ENCODE measurements at places on chromosomes 11 and 22. TPM values are rescaled to one million over a fixed set of nuclear protein-coding genes. Genes with fewer than 3 reads are reported as not detected.

Gene TRPM5
- total RNA-seq = 0.05 TPM

Gene CCT8L2
- total RNA-seq = not detected

Gene GAL3ST1
- not detected for total RNA-seq

Gene NUP50
- 124 TPM for total RNA-seq

Gene SMTNL1
- total RNA-seq = not detected

Gene EMID1
- total RNA-seq = 0.60 TPM

Gene DEUP1
- not detected for total RNA-seq

Gene ELMOD1
- 2.3 TPM for total RNA-seq

Gene ANGPTL5
- not detected for total RNA-seq

Gene OR51L1
- not detected for total RNA-seq

Gene SLC5A12
- total RNA-seq = not detected

Gene FOXR1
- not detected for total RNA-seq

Gene FAM180B
- not detected for total RNA-seq

Gene KIAA0930
- total RNA-seq = 87.7 TPM

DNA sequence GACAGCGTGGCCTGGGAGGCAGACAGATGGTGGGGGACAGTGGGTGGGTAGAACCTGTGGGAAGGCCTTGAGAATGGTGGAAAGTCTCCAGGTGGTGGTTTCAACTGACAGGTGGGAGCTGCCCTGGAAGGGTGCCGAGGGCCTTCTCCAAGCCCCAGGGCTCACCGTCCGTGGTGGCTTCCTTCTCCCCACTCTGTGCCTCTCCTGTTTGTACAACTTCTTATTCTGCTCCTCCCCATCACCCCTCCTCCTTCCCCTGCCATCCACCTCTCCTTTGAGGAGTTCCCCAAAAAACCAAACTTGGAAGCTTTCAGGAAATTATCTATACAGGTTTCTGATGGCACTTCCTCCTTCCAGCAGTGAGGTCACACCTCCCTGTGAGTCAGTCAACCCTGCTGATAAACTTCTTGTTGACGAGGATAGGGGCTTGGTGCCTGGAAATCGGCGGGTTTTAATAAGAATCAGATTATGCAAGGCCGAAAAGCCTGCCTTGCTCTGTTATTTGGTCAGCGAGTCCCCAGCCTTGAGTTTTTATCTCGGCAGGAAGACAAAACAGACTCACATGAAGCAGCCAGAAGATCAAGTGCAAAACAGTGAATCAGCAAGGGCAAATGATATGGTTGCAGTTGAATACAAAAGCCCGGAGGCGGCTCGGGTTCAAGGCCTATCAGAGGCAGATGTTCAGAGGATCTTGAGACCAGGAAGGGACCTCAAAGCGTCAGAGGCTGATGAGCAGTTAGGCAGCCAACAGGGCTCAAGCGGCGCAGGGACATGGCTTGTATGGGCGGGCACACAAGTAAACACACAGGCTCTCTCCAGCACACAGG lies 9.5 kb upstream of the ST3GAL4 start:
- DNase-seq = peak; percentile 70

DNA sequence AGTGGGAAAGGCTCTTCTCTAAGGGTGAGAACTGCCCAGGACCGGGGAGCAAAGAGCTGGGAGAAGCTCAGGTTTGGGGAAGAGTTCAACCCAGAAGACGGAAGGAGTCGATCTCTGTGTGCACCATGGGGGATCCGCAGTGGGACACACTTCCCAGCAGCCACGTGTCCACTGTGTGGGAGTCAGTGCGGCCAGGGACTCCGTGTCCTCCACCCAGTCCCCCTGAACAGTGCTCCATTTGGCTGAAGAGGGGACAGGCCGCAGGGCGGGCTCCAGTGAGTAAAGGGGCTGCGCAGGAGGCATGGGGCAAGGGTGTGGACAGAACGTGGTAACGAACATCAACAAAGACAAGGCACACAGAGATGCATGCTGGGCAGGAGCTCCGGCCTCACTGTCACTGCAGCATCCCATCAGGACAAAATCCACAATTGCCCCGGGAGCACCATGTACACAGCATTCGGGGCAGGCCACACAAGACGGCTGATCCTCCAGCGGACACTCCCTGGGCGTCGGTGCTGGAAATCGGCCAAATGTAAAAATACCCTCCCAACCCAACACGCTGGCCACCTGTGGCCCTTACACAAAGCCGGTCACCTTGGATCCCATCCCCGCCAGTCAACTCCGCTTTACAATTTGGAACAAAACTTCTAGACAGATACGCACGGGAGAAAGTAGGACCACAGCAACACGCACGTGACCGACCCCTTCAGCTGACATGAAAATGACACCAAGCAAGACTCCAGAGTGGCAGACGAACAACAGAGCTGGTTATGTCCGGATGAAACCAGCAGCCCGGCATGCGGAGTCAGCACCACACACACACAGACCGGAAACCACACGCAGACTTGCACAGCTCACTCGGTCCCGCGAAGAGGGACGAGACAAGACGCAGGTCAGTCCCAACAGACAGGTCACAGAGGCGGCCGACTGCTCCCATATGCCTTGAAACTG lies 366.8 kb downstream of the SHANK2 start:
- DNase-seq = peak; percentile 30

GRCh38 chr11:112864672-112865071 lies 96.5 kb upstream of the NCAM1 start:
- no peak for DNase-seq

- DNase-seq = peak; percentile 30
Measured at GRCh38 chr11:127789927-127790326, 789.4 kb upstream of the KIRREL3 start.

GRCh38 chr11:28108958-28109357 lies 770 bp downstream of the METTL15 start:
- no peak for DNase-seq

DNA sequence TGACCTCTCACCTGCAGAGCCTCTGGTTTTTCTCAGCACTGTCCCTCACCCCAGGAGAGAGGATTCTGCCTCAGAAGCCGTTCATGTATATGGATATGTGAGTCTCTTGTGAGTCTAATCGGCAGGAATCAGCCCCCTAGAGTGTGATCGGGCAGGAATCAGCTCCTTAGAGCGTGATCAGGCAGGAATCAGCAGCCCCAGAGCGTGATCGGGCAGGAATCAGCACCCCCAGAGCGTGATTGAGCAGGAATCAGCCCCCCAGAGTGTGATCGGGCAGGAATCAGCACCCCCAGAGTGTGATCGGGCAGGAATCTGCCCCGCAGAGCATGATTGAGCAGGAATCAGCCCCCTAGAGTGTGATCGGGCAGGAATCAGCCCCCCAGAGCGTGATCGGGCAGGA lies 80.0 kb upstream of the EIF3D start:
- DNase-seq = no peak

- DNase-seq = peak; percentile 89
Measured at GRCh38 chr11:46369458-46370152, 11.9 kb upstream of the MDK start.

- peak; percentile 53 for DNase-seq
Measured at GRCh38 chr22:31800065-31800464, 46.2 kb downstream of the DEPDC5 start.

DNA sequence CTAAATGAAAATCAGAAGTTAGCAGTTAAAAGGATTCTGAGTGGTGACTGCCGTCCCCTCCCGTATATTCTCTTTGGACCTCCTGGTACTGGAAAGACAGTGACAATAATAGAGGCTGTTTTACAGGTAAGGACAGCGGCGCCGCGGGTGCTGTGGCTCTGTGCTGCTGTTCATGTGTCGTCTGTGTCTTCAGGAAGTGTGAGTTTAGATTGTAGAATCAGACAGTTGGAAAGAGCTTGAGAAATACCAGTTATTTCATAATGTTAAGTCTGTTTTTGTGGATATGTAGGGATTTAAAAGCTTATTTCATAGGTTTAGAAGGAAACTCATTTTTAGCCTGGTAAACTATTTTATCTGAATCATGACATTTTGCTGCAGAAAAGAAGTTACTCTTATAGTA lies 27.4 kb upstream of the PANX2 start:
- no peak for DNase-seq

DNA sequence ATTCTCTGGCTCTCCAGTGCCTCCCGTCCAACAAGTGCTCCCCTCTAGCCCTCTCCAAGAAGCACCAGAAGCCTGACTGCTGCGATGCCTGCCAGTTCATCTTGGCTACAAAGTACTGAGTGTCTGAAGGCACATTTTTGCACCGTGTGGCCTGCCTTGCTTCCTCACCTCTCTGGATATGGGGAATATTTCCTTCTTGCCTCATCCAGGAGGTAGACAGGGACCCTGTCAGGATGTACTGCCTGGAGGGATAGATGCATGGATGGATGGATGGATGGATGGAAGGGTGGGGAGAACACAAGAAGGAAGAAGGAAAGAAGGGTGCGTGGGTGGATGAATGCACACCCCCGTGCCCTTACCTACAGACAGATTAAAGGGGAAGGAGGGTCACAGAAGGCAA lies 27.6 kb downstream of the KCTD17 start:
- DNase-seq = no peak

- no peak for DNase-seq
Measured at GRCh38 chr11:96538104-96538503, 148.3 kb downstream of the JRKL start.

GRCh38 chr11:70891844-70892380 lies 360.5 kb downstream of the SHANK2 start:
- DNase-seq = no peak

DNA sequence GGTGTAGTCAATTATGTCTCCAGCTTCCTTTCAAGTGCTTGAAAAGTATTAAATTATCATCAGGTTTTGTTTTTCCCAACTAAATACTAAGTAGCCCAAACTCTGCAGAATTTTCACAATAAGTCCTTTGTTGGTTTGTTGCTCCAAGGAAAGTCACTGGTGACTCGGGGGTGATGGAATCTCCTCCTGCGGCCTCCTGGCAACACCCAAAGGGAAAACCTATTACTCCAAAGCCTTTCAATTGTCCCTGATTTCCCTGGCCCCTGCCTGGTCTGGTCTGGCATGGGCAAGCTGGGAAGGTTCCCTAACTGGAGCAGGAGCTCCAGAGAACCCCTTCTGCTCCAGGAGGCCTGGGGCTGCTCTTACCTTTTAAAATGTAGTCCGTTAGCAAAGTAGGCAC lies 47.9 kb downstream of the FEZ1 start:
- peak; percentile 83 for DNase-seq

- peak; percentile 88 for DNase-seq
Measured at GRCh38 chr11:114307524-114308203, 11.5 kb downstream of the NNMT start.

DNA sequence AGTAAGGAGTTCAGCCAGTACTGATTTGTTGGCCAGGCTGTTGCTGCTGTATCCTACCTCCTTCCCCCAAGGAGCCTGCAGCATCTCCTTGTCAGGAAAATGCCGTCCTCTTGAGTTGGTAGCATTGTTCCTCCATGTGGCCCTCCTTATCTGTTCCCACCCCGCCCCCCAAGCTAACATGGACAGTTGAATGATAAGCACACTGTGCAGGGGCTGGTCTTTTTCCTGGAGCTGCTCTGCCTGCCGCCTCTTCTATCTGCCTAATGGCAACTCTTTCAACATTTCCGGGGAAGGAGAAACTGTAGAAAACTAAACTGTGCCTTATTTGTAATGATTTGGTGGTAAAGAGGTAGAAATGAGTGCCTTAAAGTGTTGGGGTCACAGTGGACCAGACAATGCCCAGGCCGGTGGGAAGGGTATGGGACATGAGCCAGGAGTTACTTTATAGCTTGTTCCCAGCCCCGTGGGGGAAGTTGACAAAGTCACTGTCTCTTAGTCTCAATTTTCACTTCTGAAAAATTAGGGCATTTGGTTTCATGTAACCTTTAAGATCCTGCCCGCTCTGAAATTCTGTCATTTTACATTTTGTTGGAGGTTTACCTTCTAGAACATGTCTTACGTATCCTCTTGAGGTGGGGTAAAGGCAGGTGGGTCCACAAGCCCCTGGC lies 4.5 kb downstream of the FAM118A start:
- no peak for DNase-seq

DNA sequence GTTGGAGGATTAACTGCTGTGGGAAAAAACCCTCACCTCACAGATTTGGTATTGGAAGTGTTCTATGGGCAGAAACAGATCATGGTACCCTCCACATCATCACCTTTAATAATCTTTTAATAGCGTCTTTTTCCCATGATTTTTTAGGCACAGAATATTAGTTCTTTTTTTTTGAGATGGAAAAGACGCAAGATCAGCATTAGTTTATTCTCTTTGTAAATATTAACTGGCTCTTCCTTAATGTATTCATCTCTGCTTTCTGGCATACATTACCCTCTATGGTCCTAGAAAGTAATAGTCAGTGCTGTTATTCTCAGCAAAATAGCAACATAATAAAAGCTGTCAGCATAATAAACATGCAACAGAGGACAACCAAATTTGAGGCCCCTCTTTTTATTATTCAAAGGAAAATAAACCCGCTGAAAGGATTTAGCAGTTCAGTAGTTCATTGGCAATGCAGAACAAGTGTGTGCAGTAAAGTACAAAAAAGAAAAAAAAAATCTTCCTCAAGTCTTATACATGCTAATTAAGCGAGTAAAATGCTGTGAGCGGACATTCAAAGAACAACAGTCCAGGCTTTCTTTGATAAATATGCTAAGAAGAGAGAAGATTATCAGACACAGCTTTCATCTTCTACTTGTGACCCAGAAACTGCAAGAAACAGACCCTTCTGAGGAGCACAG lies 37.5 kb upstream of the DDI1 start:
- DNase-seq = no peak

GRCh38 chr22:36252754-36253522 lies at the start of gene APOL1:
TSS of gene APOL1 (plus strand) at chr22:36253133. CDS start at chr22:36254956, 1,823 bp downstream.
- DNase-seq = peak; percentile 72

GRCh38 chr11:69524291-69524882 lies 42.9 kb downstream of the LINC01488 start:
- DNase-seq = peak; percentile 27

- DNase-seq = no peak
Measured at GRCh38 chr11:19389787-19390303, 149.1 kb upstream of the E2F8 start.

- DNase-seq = no peak
Measured at GRCh38 chr11:67616431-67617242, 9.9 kb downstream of the NDUFV1 start.

- DNase-seq = no peak
Measured at GRCh38 chr11:85236211-85236610, 390.9 kb downstream of the DLG2 start.

DNA sequence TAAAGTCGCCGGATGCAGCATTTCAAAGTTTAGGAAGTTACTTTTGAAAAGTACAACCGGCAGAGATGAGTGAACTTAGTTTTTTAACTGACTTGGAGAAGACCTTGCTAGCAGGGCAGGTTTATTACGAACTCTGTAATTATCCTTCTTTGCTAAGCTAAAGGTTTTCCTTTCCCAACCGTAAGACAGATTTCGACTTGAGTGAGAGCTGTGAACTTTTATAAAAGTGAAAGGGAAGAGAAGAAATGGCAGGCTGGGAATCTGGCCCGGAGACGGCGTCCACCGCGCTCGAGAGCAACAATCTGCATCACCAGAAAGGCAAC lies 659 bp upstream of the TEAD1 start:
- DNase-seq = no peak

GRCh38 chr11:79160791-79161403 lies 279.9 kb downstream of the TENM4 start:
- DNase-seq = peak; percentile 30

Measured in HT1080 (cell line).